HFFc6 (cell line): ENCODE measurements at places on chromosomes 4 and X.

DNA sequence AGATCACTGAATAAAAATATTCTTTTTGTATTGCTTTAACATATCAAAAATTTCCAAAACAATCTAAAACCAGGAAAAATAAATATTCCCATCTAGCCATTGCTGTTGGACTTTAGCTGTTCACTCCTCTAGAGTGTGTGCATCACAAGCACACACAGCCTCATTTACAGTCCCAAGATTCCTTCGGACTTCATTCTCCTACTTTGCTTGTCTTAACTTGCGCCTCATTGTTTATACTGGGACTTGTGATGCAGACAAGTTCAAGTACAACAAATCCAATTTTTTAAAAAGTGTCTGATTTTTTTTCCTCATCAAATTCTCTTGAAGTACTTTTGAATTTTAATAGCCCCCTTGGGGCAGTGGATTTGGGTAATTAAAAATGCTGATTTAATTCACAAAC, 55.6 kb downstream of the TLL1 start:
- DNase-seq: no peak

DNA sequence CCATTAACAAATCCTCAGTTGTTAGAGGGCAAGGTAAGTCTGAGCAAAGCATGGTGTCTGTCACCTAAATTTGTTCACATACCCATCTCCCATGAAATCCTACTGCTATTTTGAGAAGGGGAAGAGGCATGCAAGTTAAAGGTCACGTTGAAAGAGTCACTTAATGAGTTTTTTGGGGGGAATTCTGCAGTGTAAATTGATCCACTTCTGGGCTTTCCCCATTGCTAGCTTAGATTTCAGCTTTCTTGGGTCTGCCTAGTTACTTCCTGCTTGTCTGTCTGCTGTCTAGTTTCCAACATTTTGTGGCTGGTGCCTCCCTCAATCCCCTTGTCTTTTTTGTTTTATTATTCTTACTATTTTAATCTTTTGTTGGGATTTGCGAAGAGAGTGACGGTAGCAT, 32.0 kb downstream of the CEP135 start:
- DNase-seq: no peak

- no peak for DNase-seq
Measured at GRCh38 chr4:67087897-67088296, 457.4 kb downstream of the CENPC start.

DNA sequence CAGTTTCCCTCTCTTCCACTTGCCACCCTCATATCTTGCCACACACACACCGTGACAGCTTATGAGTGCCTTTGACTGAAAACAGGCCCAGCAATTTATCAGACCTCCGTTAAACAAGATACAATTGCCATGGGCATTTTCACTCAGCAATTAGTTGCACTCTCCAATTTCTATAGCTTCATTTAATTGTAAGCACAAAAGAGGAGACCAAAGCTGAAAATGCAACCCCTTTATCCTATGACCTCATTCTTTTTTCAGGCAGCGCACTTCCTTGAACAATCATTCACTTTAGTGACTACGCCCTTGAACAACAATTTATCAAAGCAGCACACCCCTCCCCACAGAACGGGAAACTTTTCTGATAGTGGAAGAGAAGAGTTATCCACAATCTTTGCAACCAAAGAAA, 4.1 kb downstream of the POF1B start:
- DNase-seq: no peak

GRCh38 chr4:82712561-82712960, 86.0 kb downstream of the SCD5 start:
- no peak for DNase-seq

GRCh38 chr4:90137555-90137954, 10.4 kb downstream of the CCSER1 start:
- no peak for DNase-seq

- DNase-seq: no peak
Measured at GRCh38 chr4:100268789-100269188, 78.5 kb upstream of the DDIT4L start.

DNA sequence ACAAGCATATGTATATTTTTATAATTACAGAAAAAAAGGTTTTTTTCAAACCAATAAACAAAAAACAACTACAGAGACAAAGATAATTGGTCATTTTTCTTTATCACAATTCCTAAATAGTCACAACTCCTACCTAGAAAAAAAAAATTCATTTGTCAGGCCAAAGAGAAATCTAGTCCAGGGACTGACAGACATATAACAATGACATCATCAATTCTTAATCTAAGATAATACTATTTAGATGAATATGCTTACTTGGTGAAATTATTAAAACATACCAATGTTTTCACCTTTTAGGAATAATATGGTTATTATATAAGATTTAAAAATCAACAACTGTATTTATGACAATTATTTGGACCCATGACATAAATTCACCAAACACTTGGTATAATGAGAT, 48.4 kb downstream of the CHM start:
- no peak for DNase-seq

- DNase-seq: peak; percentile 38
Measured at GRCh38 chr4:175412161-175412560, 399.9 kb downstream of the GPM6A start.

DNA sequence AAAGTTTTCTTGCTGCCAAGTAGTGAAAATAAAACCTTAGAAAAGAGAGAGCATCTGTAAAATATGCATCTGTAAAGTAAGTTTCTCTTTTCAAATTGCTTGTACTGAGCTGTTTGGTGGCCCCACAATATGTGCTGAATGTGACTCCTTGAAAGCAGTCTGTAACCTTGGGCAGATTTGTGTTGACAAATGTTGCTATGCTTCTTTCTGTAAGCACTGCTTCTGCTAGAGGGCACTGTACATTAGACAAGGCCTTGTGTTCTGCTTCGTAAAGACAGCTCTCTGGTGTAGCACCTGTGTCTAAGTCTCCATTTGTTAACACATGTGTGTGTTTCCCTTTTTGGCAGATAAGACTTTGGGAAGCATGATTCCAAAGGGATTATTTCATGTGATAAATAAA, 56.6 kb upstream of the NRK start:
- no peak for DNase-seq

- DNase-seq: no peak
Measured at GRCh38 chr4:53905276-53905940, 159.0 kb downstream of the CHIC2 start.
